ENCODE measurements at places on chromosomes 7 and 10.

DNA sequence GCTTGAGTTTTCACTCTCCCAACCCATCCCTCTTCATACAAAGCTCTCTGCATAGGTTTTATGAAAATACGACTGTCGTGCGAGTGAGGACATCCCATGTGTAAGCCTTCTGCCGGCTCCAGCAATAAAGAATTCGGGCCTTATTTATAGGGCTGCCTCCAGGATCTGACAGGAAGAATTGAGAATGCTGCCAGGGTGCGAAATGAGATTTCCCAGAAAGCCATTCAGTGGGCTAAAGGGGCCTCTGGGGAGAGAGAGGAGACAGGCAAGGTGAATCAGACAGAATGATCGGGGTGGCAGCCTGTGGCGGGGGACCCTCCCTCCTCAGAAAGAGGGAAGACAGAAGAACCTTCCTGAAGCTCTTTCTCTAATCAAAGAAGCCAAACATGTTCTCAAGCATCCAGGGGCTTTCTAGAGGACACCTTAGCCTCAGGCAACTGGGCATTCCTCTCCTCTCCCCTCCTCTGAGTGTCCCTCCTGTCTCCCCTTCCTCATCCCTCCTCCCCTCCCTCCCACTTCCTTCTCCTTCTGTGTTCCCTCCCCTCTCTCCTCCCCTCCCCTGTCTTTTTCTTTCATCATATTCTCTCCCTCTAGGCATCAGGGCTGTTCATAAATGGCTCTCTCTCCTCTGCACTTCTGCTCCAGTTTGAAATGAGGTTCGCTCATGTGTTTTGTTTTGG lies 410.9 kb downstream of the TYW1 start:
- no peak for DNase-seq

GRCh38 chr10:26797340-26797739 lies 63.4 kb downstream of the ABI1 start:
- no peak for DNase-seq

DNA sequence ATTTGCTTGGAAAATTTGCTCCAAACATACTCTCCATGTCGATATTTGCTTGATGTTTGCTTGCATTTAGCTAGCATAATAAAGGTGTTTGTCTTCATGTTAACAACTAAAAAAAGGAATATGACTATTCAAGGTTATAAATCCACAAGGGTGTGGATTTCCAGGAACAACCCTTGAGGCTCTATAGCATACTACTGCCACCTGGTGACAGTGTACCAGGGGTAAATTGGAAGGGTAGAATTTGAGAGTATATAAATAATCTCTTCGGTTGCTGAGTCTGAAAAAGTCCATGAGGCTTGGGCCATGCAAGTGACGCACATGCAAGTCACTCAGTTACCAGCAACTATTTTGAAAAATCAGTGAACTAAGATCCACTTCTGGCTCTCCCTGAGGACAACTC lies 68.4 kb downstream of the SLIT1 start:
- no peak for DNase-seq

DNA sequence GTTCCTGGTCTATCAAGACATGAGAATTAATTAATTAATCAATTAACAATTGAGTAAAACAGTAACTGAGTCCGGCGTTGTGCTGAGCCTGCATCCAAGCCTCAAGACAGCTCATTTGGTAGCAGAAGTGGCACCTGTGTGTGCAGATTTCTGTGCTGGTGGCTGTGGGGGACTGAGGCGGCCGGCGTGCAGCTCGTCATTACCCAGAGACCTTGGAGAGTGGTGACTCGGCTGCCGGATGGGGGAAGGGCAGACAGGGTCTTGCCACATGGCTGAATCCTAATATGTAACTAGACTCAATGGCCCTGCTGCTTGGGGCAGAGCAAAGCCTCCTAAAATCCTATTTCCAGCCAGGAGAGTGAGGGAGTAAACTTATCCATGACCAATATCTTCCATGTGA lies 510.2 kb downstream of the TCERG1L start:
- no peak for DNase-seq

GRCh38 chr7:50801907-50802306 lies 19.2 kb upstream of the GRB10 start:
- DNase-seq = no peak

All from common myeloid progenitor, CD34-positive (primary cell).